Stimulated activated CD4-positive, alpha-beta T cell treated with anti-CD3 and anti-CD28 coated beads, Interleukin-1b, Interleukin-23, amount 100 ng/mL, for 24 hours (primary cell): ENCODE measurements at places on chromosomes 13 and 19.

- no peak for DNase-seq
Measured at GRCh38 chr19:28358633-28359032, 854.3 kb downstream of the UQCRFS1 start.

- DNase-seq: no peak
Measured at GRCh38 chr19:18062028-18062427, 24.7 kb downstream of the IL12RB1 start.

DNA sequence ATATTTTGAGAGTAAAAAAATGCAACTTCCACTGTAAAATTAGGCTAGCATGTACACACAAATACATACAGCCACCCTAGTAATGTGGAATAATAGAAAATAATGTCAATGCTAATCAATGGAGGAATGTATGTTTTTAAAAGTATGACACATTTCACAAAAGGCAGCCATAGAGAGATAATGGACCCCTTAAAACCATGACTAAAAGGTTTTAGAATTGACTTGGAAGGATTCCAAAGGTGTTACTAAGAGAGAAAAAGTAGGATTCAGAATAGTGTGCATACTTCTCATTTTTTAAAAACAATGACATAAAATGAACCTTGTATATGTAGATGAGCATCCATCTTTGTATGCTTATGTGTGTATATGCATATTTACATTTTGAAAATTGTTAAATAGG lies 597.9 kb upstream of the PCDH9 start:
- no peak for DNase-seq

- peak; percentile 24 for DNase-seq
Measured at GRCh38 chr19:32599736-32600157, 18.8 kb downstream of the PDCD5 start.

DNA sequence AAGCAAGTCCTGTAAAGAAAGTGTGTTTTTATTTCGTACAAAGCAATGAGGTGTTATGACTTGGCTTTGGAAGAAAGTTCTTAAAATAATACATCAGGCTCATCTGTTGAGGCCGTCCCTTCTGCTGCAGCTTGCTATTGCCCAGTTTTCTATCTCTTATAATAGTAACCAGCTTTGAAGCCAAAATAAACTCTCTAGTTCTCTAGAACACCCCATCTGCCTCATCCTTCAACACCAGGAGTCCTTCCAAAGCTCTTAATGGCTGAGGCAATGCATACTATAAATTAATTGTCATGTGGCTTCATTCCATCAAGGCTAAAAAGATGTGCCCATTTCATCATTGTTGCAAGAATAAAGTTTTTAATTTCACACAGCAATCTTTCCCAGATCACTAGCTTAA lies 49.4 kb upstream of the IPO5 start:
- DNase-seq: no peak

- no peak for DNase-seq
Measured at GRCh38 chr19:18265582-18265981, 8.7 kb downstream of the IQCN start.
